Endodermal cell (in vitro differentiated cells): ENCODE measurements at places on chromosomes 5 and 9. TPM values are rescaled to one million over a fixed set of nuclear protein-coding genes. Genes with fewer than 3 reads are reported as not detected.

Gene PCDHB4
- total RNA-seq: 1.6 to 1.8 TPM (median 1.7 TPM) in 3 replicates

Gene SH3RF2
- 2.2 and 2.6 TPM in 2 replicates for total RNA-seq

Gene HACD4
- total RNA-seq: 1.4 and 1.6 TPM in 2 replicates

Gene SARDH
- 6.6 and 8.4 TPM in 2 replicates for total RNA-seq

Gene ACOT12
- 0.42 TPM in 1 of 2 replicates, not detected in the other for total RNA-seq

Gene STC2
- 4.8 and 7.5 TPM in 2 replicates for total RNA-seq

Gene BTNL8
- not detected in 3 replicates for total RNA-seq

Gene PCDHGA9
- 0.75 to 0.95 TPM (median 0.89 TPM) in 3 replicates for total RNA-seq

Gene PCA3
- not detected in 3 replicates for total RNA-seq

Gene MYMK
- not detected in 3 replicates for total RNA-seq

Gene TTC23L
- total RNA-seq: 1.6 to 3.0 TPM (median 2.9 TPM) in 3 replicates

Gene WWC1
- total RNA-seq: 17.7 and 18.4 TPM in 2 replicates

Gene PSD2
- 0.43 and 0.55 TPM in 2 replicates for total RNA-seq

Gene ENHO
- total RNA-seq: 14.5 and 18.8 TPM in 2 replicates

Gene PPP2R2B
- total RNA-seq: 0.80 to 3.5 TPM (median 3.3 TPM) in 3 replicates

Gene PCDHGA6
- 2.8 and 3.8 TPM in 2 replicates for total RNA-seq

Gene ROPN1L
- 1.5 TPM in 1 of 3 replicates, not detected in the others for total RNA-seq

Gene GARNL3
- 11.4 to 12.8 TPM (median 12.4 TPM) in 3 replicates for total RNA-seq

Gene SLC6A19
- 0.15 and 0.16 TPM in 2 replicates for total RNA-seq

Gene LCN15
- 1.2 to 1.3 TPM (median 1.2 TPM) in 3 replicates for total RNA-seq

Gene NPDC1
- 55.2 and 60.8 TPM in 2 replicates for total RNA-seq

Gene CBY3
- total RNA-seq: not detected in 3 replicates

Gene HTR1A
- not detected in 3 replicates for total RNA-seq

Gene ALDH7A1
- total RNA-seq: 124 and 133 TPM in 2 replicates

Gene CD180
- total RNA-seq: not detected in 3 replicates

Gene SLC1A3
- 1.7 and 2.6 TPM in 2 replicates for total RNA-seq
